ENCODE measurements at places on chromosomes 16 and 17.

DNA sequence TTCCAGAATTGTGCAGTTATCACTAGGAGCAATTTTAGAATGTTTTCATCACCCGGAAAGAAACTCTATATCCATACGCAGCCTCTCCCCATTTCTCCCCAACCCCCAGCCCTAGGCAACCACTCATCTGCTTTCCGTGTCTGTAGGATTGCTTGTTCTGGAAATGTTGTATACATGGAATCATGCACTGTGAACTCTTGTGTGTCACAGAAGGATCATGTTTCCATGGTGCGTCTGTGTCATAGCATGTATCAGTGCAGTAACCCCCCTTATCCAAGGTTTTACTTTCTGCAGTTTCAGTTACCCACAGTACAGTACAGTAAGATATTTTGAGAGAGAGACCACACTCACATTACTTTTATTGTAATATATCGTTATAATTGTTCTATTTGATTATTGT lies 299.4 kb downstream of the CPPED1 start:
- no peak for DNase-seq

GRCh38 chr16:9148374-9149015 lies 57.1 kb downstream of the HAPSTR1 start:
- DNase-seq, result no peak

DNA sequence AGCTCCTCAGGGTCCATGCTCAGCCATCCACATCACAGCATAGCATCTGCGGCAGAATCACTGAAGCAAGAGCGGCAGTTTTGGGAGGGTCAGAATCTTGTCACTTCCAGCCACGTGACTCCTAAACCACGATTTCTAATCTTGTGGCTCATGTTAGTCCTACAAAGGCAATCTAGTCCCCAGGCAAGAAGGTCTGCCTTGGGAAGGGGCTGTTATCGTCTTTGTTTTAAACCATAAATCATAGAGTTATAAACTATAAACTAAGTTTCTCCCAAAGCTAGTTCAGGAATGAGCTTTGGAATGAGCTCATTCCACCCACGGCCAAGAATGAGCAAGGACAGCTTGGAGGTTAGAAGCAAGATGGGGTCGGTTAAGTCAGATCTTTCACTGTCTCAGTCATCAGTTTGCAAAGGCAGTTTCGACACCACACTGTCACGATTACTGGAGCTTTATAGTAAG lies 20.8 kb upstream of the DNAH17 start:
- DNase-seq, result no peak

DNA sequence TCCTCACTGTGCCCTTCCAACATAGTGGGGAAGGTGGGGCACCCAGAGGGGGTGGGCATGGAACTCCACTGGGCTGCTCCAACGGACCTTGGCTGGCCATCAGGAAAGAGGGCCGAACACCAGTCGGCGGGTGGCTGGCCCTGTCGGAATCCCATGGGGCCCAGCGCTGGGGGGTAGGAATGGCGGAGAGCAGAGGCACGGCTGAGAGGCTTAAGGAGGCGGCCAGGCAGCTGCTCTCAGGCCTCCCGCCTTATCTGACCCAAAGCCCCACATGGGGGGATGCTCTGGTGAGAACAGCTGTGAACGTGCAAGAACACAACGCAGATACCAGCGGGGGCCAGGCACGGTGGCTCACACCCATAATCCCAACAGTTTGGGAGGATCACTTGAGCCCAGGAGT lies 4.4 kb upstream of the MYO1C start:
- DNase-seq, result no peak

DNA sequence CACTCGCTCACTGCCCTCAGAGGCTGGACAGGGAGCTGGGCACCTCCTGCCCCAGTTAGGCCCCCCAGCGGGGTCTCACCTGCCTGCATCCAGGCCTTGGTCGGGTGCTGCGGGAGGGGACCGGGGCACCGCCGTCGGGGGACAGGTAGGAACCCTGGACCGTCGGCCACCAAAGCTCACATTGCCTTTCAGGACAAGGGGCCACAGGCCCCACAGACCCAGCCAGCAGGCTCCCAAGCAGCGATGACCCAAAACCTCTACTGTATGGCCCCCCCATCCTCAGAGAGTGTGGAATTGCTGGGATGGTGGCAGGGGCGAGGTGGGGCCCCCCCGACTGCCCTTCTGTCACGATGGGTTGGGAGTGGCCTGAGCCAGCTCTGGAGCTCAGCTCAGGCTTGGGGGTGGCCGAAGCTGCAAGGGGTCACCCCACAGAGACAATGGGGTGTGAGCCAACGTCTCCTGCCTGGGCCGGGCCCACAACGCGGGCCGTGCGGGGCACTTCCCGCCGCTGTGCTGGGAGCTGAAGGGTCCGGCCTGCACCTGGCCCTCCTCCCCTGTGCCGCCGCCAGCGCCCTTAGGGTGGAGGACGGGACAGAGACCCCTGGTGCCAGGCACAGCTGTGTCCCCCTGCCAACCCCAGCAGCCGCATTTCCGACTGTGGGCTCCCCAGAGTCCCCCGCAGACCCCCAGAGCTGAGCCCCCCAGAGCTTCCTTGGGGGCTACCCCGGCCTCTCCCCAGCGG lies 498 bp downstream of the IGFALS start:
- DNase-seq, result no peak

Measured in hematopoietic multipotent progenitor cell treated with erythropoietin and hydrocortisone succinate and interleukin-3 and kit ligand, for 8 days (in vitro differentiated cells).